ENCODE measurements at places on chromosomes 2 and 18. TPM values are rescaled to one million over a fixed set of nuclear protein-coding genes. Genes with fewer than 3 reads are reported as not detected.

Gene CRYGC
- total RNA-seq: not detected

Gene ZSWIM2
- not detected for total RNA-seq

Gene GATA6
- total RNA-seq: 38.4 TPM

Gene VSNL1
- not detected for total RNA-seq

Gene COL4A3
- 0.76 TPM for total RNA-seq

All from posterior vena cava (tissue), 2 donors.